ENCODE measurements at places on chromosomes 3 and 15.

GRCh38 chr3:66253790-66254620 lies 33.2 kb downstream of the SLC25A26 start:
- no peak for DNase-seq

GRCh38 chr3:186930143-186930640 lies at the start of gene ST6GAL1:
TSS of gene ST6GAL1 (plus strand) at chr3:186930526. CDS start at chr3:187042704, 112,178 bp downstream.
- peak; percentile 81 for DNase-seq

DNA sequence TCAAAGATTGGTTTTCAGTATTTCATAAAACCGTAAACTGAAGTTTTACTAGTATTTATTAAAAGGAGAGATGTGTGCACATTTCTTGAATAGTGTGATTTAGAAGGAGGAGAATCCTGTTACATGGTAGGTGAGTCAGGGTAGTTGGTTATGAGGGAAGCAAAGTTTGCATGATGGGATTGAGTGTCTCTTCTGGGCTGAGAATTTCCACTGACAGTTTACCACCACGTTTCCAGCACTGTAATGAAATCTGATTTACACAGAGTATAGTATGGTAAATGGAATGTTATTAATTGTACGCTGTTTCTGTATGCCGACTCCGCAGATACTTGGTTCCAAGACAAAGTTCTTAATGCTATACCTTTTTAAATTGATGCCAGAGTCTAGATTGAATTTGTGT lies 1.6 kb downstream of the NECTIN3 start:
- DNase-seq = no peak

DNA sequence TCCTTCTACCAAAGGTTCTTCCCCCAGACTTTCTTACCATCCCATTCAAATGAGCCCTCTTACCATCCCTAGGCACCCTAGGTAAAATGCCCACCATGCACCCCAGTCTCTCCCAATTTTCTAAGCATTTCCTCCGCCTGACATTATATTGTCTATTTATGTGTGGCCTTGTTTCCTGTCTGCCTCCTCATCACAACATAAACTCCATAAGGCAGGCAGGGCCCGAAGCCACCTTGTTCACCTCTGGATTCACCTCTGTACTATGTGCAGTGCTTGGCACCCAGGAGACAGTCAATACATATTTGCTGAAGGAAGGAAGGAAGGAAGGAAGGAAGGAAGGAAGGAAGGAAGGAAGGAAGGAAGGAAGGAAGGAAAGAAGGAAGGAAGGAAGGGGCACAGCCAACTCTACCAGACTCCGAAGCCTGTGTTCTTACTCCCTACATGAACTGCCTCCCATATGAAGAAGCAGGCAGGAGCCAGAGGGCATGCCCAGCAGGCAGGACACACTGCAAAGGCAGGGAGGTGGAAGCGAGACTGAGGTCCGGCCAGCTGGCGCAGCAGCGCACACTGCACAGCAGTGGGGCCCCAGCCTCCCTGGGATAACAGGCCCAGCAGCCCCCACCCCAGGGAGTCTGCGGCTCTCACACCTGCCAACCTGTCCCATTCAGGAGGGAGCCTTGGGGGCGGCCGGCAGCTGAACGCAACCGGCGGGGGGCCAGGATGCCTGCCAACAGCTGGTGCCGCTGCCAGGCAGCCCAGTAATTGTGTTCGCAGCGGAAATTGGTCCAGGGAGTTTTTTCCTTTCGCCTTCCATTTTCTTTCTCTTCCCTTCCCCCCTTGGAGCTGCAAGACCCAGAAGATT lies 106.0 kb upstream of the LINGO1 start:
- DNase-seq = no peak

DNA sequence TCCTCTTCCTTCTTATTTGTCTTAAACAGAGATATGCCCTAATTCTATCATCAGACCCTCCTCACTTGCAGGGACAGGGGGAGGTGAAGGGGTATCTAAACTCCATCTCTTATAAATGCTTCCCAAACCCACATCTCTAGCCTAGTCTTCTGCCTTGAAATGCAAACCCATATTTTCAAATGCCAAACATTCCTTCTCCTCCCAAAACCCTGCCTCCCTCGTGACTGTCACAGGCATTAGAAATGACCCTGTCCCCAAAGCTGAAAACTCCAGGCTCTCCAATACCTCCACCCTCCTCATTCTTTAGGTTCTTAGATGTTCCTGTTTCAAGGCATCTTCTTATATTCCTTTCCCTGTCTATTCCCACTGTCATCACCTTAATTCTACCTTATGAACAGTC lies 191.0 kb downstream of the ERC2 start:
- no peak for DNase-seq

GRCh38 chr15:74050127-74050526 lies 32.2 kb downstream of the GOLGA6A start:
- no peak for DNase-seq

GRCh38 chr3:153640689-153641665 lies 479.0 kb downstream of the RAP2B start:
- no peak for DNase-seq

GRCh38 chr3:134517791-134518190 lies 31.9 kb downstream of the CEP63 start:
- no peak for DNase-seq

GRCh38 chr3:51379746-51380455 lies 5.2 kb upstream of the MANF start:
- DNase-seq = no peak
